ENCODE measurements at places on chromosomes 4 and X.

- H3K27me3 ChIP-seq, result no peaks in the 10 kb centered on the region
- DNase-seq, result no peak
- H3K4me3 ChIP-seq, result no peak overlapping the region
- no peaks in the 10 kb centered on the region for H3K4me1 ChIP-seq
- H3K36me3 ChIP-seq, result no peaks in the 10 kb centered on the region
Observed at GRCh38 chrX:50180073-50180940, 20.5 kb downstream of the AKAP4 start.

DNA sequence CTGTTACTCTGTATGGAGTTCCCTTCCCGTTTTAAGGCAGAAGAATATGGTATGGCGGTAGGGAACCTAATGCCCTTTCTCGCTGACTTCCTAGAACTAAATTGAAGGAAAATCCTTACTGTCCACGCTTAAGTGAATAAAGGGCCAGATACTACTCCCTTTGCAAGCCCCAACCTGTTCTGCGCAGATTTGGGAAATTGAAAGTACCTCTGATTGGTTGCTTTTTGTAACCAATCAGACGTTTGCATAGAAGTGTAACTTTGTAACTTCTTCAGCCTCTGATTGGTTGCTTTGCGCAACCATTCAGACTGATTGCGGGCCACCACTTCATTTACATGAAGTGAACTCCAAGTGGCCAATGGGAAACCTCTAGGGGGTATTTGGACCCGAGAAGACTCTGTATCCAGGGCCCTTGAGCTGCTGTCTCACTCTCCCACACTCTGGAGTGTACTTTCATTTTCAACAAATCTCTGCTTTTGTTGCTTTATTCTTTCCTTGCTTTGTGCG, 1.2 kb upstream of the TMEM33 start:
- H3K27me3 ChIP-seq, result no peaks in the 10 kb centered on the region
- peaks cover 29% of the 10 kb centered on the region for H3K4me1 ChIP-seq
- no peak overlapping the region for H3K4me3 ChIP-seq

DNA sequence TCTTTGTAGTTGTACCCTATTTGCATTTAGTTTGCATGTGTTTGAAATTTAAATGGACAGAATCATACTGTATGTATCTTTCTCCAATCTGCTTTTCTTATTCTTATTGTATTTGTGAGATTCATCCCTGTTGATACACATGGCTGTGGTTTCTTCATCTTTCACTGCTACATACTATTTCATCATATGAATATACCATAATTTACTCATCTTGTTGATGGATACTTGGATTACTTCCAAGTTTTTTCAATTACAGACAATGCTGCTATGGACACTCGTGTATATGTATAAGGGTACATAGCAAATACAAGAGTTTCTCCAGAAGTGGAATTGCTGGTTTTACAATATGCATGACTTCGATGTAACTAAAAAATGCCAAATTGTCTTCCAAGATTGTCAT, 11.8 kb upstream of the KLHL8 start:
- H3K36me3 ChIP-seq, result no peaks in the 10 kb centered on the region
- DNase-seq, result no peak
- no peaks in the 10 kb centered on the region for H3K27me3 ChIP-seq
- H3K4me3 ChIP-seq, result no peak overlapping the region

GRCh38 chrX:39731735-39732134, 366.0 kb downstream of the BCOR start:
- H3K4me3 ChIP-seq, result no peak overlapping the region
- no peak overlapping the region for H3K27ac ChIP-seq
- H3K36me3 ChIP-seq, result no peaks in the 10 kb centered on the region
- no peak for DNase-seq
- no peaks in the 10 kb centered on the region for H3K4me1 ChIP-seq
- no peaks in the 10 kb centered on the region for H3K27me3 ChIP-seq

DNA sequence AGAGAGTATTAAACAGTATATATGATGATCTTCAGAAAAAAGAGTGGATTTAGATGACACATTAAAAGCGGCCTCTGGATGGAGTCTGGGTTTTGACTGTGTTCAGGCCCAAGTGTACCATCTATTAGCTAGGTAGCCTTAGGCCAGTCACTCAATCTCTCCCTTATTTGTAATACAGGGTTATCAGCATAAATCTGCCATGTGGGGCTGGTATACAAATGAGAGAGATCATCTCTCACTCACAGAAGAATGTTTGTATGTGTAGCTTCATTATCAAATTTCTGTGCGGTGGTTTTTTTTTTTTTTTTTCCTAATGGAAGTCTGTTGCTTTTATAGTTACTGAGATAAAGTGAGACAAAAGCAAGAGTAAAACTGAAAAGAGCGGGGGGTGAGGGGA, 12.7 kb downstream of the SLC2A9 start:
- no peak overlapping the region for H3K4me3 ChIP-seq
- H3K36me3 ChIP-seq, result no peaks in the 10 kb centered on the region
- peak overlapping the region; percentile 89 for H3K27ac ChIP-seq
- no peak for DNase-seq
- H3K4me1 ChIP-seq, result peaks cover 66% of the 10 kb centered on the region
- H3K27me3 ChIP-seq, result no peaks in the 10 kb centered on the region

GRCh38 chr4:133776961-133777360, 424.6 kb downstream of the PABPC4L start:
- DNase-seq, result no peak
- no peaks in the 10 kb centered on the region for H3K36me3 ChIP-seq
- H3K27me3 ChIP-seq, result no peaks in the 10 kb centered on the region
- H3K4me3 ChIP-seq, result no peak overlapping the region
- no peaks in the 10 kb centered on the region for H3K4me1 ChIP-seq

DNA sequence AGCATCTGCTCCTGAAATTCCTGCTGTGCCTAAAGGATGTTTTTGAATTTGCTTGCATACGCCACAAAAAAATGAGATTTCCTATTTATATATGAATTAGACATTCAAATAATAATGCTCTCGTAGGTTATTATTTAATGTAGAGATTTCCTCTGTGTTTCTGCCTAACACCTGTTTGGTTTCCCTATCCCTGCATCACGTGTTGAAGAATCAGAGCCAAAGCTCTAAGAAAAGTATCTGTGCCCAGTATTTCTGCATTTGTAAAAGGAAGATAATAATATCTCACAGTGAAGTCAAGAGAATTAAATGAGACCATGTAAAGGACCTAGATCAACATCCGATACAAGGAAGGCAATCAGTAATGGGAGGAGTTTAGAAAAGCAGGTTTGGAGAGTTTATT, 179.5 kb downstream of the HNRNPD start:
- no peak overlapping the region for H3K4me3 ChIP-seq
- no peaks in the 10 kb centered on the region for H3K27me3 ChIP-seq
- no peak overlapping the region for H3K27ac ChIP-seq
- no peak for DNase-seq

GRCh38 chr4:101660607-101661006, 129.9 kb upstream of the BANK1 start:
- no peaks in the 10 kb centered on the region for H3K36me3 ChIP-seq
- no peak for DNase-seq
- H3K27ac ChIP-seq, result no peak overlapping the region
- peaks cover 5% of the 10 kb centered on the region for H3K4me1 ChIP-seq
- no peak overlapping the region for H3K4me3 ChIP-seq
- no peaks in the 10 kb centered on the region for H3K27me3 ChIP-seq

- H3K27ac ChIP-seq, result no peak overlapping the region
- peaks cover 7% of the 10 kb centered on the region for H3K4me1 ChIP-seq
- H3K27me3 ChIP-seq, result peaks cover 9% of the 10 kb centered on the region
Observed at GRCh38 chr4:55838356-55838755, 15.1 kb upstream of the EXOC1 start.

DNA sequence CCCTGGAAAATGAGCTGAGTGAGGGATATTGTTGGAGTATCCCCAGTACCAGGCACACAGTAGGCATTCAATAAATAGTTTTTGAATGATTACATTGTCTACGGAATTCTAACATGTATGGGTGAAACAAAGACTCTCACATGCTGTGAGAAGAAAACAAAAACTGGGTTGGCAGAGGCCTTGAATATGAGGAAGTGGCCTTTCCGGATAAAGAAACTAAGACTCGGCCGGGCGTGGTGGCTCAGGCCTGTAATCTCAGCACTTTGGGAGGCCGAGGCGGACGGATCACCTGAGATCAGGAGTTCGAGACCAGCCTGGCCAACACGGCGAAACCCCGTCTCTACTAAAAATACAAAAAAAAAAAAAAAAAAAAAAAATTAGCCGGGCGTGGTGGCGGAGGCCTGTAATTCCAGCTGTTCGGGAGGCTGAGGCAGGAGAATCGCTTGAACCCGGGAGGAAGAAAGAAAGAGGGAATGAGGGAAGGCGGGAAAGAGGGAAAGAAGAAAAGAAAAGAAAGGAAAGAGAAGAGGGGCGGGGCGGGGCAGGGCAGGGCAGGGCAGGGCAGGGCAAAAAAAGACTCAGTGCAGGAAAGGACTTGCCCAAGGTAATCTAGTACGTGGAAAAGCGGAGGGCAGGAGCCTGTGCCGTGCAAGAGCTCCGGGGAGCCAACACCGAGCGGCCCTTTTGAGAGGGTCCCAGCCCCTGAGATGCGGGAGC, 689 bp upstream of the TMA16 start:
- H3K4me1 ChIP-seq, result peaks cover 9% of the 10 kb centered on the region
- H3K27ac ChIP-seq, result peak overlapping the region; percentile 90
- H3K4me3 ChIP-seq, result peak overlapping the region; percentile 84
- DNase-seq, result no peak
- H3K36me3 ChIP-seq, result no peaks in the 10 kb centered on the region

DNA sequence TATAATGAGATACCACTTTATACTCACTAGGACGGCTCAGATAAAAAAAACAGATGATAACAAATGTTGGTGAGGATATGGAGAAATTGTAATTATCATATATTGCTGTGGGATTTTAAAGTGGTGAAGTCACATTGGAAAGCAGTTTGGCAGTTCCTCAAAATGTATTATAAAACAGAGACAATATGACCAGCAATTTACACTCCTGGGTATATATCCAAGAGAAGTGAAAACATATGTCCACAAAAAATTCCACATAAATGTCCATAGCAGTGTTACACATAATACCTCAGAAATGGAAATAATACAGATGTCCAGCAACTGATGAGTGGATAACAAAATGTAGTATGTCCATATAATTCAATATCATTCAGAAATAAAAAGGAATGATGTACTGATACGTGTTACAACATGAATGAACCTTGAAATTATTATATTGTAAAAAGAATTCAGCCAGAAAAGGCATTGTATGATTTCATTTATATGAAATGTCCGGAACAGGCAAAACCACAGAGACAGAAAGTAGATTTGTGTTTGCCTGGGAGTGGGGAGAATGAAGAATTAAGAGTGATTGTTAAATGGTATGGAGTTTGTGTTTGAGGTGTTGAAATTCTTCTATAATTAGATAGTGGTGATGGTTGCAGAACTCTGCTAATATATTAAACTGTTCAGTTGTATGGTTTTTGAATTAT, 220.9 kb downstream of the SLC7A11 start:
- no peak overlapping the region for H3K27ac ChIP-seq
- H3K4me3 ChIP-seq, result no peak overlapping the region
- H3K27me3 ChIP-seq, result no peaks in the 10 kb centered on the region
- DNase-seq, result no peak
- no peaks in the 10 kb centered on the region for H3K36me3 ChIP-seq

DNA sequence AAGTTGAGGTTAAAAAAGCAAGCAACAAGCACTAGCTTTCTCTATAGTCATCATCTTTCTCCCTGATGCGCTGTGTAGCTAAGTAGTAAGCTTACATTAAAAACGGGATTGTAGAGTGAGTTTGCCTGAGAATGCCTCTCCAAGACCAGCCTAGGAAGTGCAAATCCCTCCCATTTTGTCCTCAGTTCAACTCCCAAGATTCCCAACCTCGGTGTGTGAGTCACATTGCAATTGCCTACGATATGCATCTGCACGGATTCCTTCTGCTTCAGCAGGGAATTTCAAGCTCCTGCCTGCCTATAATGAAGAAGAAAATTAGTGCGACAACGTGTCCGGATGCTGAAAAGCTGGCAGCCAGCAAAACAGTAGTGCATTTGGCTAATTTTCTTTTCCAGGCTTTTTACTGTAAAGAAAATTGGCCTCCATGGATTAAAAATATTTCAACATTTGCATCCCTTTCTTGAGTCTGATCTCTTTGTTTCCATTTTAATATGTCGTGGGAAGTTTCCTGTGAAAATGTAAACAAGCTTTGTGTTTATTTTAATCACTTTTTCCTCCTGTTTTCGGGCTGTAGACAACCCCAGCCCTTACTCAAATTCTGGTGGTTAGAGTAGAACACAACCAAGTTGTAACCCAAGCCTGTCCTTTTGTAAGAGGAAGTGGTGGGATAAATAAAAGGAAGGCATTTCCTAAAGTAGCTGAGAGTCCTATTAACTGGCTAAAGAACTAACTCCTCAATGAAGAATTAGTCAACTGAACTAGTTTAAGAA, 58.4 kb upstream of the TET2 start:
- H3K27ac ChIP-seq, result no peak overlapping the region
- no peak overlapping the region for H3K4me3 ChIP-seq
- H3K27me3 ChIP-seq, result no peaks in the 10 kb centered on the region
- no peaks in the 10 kb centered on the region for H3K36me3 ChIP-seq
- peaks cover 31% of the 10 kb centered on the region for H3K4me1 ChIP-seq

- H3K27ac ChIP-seq, result no peak overlapping the region
- no peaks in the 10 kb centered on the region for H3K27me3 ChIP-seq
- DNase-seq, result no peak
- no peaks in the 10 kb centered on the region for H3K4me1 ChIP-seq
- H3K36me3 ChIP-seq, result no peaks in the 10 kb centered on the region
- no peak overlapping the region for H3K4me3 ChIP-seq
Observed at GRCh38 chr4:113390850-113391249, 341.4 kb downstream of the ANK2 start.

DNA sequence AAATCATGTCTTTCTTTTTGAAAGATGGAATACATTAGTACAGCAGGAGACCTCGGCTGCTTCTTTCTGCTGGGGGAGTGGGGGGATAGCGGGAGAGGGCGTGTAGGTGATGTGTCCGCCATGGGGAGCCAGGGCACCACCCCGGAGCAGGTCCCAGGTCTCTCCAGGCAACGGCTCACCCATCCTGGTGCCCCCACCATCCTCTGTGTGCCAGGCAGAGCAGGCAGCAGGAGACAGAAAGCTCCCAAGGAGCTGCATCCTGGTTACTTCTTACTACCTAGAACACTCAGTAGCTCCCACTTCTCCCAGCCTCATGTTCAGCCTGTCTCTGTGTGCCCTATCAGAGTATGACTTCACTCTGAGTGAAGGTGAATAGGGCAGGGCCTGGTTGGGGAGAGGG, 23.6 kb downstream of the TNIP2 start:
- peaks cover 7% of the 10 kb centered on the region for H3K4me1 ChIP-seq
- DNase-seq, result no peak
- no peaks in the 10 kb centered on the region for H3K27me3 ChIP-seq
- H3K4me3 ChIP-seq, result no peak overlapping the region

DNA sequence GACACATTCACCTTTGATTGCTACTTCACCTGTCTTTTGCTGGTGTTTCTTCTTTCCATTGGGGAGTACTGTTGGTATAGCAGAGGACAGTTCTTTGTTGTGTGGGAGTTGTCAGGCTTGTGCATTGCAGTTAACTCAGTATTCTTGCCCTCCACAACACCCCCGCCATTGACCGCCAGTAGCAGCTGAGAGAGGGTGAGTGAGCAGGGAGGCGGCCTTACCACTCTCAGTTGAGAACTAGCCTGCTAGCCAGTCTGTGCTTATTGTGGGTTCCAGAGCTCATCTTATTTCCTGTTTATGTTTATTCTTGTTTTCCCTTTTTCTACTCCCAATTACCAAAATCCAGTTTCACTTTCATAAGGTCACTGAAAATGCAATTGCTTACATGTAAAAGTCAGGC, 52.2 kb downstream of the STIM2 start:
- H3K4me3 ChIP-seq, result no peak overlapping the region
- no peaks in the 10 kb centered on the region for H3K36me3 ChIP-seq
- no peak for DNase-seq
- no peak overlapping the region for H3K27ac ChIP-seq
- H3K4me1 ChIP-seq, result no peaks in the 10 kb centered on the region
